Upper lobe of left lung (tissue), 6 donors: ENCODE measurements at places on chromosomes 13 and 19. TPM values are rescaled to one million over a fixed set of nuclear protein-coding genes. Genes with fewer than 3 reads are reported as not detected.

The ACER1 gene
- total RNA-seq: not detected

- no peaks in the 10 kb centered on the region for H3K27me3 ChIP-seq
- no peak overlapping the region for H3K27ac ChIP-seq
- H3K4me3 ChIP-seq: no peak overlapping the region
- no peaks in the 10 kb centered on the region for H3K4me1 ChIP-seq
- DNase-seq: no peak
Measured at GRCh38 chr13:95793018-95793555, 116.1 kb downstream of the DNAJC3 start.

- DNase-seq: no peak
- no peak overlapping the region for H3K4me3 ChIP-seq
- no peaks in the 10 kb centered on the region for H3K36me3 ChIP-seq
- peaks cover 40% of the 10 kb centered on the region for H3K4me1 ChIP-seq
Measured at GRCh38 chr13:43054803-43055802, 31.7 kb downstream of the DNAJC15 start.

The ZNF468 gene
- total RNA-seq: 17.5 TPM

DNA sequence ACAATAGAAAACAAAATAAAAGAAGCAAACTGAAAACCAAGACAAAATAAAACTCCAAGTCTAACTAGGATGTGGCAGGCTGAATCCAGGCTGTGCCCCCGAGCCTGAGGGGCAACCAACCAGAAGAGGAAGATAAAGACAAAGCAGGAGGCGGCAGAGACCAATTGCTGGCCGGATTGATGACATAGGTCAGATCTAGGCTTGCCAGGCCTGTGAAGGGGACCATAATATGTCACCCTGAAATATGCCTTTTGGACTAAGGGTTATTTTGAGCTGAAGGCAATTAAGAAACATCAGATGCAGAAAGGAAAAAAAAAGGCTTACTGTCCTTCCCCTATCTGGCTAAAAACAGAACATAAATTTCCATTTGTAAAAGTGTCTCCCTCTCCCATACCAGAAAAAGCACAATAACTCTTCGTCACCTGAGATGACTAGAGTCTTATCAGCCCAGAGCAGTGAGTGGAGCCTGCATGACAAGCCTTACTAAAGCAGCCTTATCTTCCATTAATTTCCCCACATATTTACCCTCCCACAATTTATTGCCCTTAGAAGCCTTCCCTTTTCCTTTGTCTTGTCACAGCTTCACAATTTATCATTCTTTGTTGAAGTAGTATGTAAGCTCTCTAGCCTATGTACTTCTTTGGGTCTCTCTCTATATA, 22.8 kb downstream of the ATP8A2 start:
- no peaks in the 10 kb centered on the region for H3K4me1 ChIP-seq
- H3K4me3 ChIP-seq: no peak overlapping the region
- no peaks in the 10 kb centered on the region for H3K36me3 ChIP-seq
- no peak for DNase-seq
- H3K27me3 ChIP-seq: no peaks in the 10 kb centered on the region

DNA sequence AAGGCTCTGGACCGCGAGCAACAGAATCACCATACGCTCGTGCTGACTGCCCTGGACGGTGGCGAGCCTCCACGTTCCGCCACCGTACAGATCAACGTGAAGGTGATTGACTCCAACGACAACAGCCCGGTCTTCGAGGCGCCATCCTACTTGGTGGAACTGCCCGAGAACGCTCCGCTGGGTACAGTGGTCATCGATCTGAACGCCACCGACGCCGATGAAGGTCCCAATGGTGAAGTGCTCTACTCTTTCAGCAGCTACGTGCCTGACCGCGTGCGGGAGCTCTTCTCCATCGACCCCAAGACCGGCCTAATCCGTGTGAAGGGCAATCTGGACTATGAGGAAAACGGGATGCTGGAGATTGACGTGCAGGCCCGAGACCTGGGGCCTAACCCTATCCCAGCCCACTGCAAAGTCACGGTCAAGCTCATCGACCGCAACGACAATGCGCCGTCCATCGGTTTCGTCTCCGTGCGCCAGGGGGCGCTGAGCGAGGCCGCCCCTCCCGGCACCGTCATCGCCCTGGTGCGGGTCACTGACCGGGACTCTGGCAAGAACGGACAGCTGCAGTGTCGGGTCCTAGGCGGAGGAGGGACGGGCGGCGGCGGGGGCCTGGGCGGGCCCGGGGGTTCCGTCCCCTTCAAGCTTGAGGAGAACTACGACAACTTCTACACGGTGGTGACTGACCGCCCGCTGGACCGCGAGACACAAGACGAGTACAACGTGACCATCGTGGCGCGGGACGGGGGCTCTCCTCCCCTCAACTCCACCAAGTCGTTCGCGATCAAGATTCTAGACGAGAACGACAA, 1.8 kb downstream of the PCDH17 start:
- peak overlapping the region; percentile 57 for H3K4me3 ChIP-seq
- DNase-seq: peak; percentile 33
- H3K36me3 ChIP-seq: no peaks in the 10 kb centered on the region
- H3K27me3 ChIP-seq: no peaks in the 10 kb centered on the region
- H3K27ac ChIP-seq: peak overlapping the region; percentile 82
- peaks cover 20% of the 10 kb centered on the region for H3K4me1 ChIP-seq

DNA sequence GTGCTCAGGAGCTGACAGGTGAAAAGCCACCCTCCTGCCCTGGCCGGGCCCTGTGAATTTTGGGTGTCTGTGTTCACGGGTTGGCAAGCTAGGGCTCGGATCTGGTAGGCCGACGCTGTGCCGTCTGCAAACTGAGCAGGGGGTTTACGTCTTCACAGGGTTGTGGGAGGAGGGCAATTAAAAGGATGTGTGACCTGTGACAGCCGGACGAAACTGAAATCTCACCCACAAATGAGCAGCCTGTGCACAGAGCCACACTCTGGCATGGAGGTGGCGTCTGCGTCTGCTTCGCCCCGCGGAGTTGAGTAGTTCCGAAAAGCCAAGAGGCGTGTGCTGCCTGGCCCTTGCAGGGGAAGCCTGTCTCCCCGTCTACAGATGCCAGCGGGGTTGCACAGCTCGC, 117.3 kb downstream of the KDM4B start:
- DNase-seq: no peak
- H3K36me3 ChIP-seq: peaks cover 2% of the 10 kb centered on the region
- no peak overlapping the region for H3K4me3 ChIP-seq
- H3K4me1 ChIP-seq: peaks cover 6% of the 10 kb centered on the region
- H3K27ac ChIP-seq: no peak overlapping the region
- no peaks in the 10 kb centered on the region for H3K27me3 ChIP-seq

GRCh38 chr13:28093881-28094280, 6.5 kb downstream of the FLT3 start:
- H3K4me3 ChIP-seq: no peak overlapping the region
- no peaks in the 10 kb centered on the region for H3K36me3 ChIP-seq
- no peaks in the 10 kb centered on the region for H3K4me1 ChIP-seq
- no peak for DNase-seq
- no peak overlapping the region for H3K27ac ChIP-seq

DNA sequence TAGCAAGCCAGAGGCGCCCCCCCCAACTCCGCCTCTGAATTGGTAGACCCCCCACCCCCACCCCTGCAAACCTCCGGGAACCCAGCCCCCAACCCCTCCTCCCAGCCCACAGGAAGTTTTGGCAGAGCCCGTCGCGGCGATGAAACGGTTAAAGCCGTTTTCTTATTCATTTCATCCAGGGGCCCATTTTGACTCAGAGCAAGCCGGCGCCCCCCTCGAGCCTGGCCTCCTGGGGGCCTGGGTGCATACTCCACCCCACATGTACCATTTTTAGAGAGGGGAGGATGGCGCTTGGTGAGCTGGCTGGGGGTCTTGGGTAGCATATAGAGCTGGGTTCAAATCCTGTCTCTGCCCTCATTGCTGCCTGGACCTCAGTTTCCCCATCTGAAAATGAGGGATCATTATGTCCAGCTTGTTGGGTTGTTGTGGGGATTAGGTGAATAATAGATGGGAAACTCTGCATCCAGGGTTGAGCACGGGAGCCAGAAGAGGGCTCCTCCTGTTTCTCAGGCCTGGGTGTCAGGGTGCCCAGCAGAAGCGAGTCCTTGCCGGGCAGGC, 7.9 kb upstream of the JUNB start:
- no peaks in the 10 kb centered on the region for H3K27me3 ChIP-seq
- peaks cover 86% of the 10 kb centered on the region for H3K4me1 ChIP-seq
- H3K4me3 ChIP-seq: peak overlapping the region; percentile 52
- H3K27ac ChIP-seq: peak overlapping the region; percentile 100

GRCh38 chr13:29125934-29126424, 305.8 kb downstream of the MTUS2 start:
- no peaks in the 10 kb centered on the region for H3K36me3 ChIP-seq
- no peaks in the 10 kb centered on the region for H3K27me3 ChIP-seq
- H3K4me3 ChIP-seq: no peak overlapping the region
- DNase-seq: no peak

- H3K27ac ChIP-seq: no peak overlapping the region
- no peaks in the 10 kb centered on the region for H3K4me1 ChIP-seq
- H3K27me3 ChIP-seq: no peaks in the 10 kb centered on the region
- no peak overlapping the region for H3K4me3 ChIP-seq
- DNase-seq: no peak
Measured at GRCh38 chr13:99867535-99868257, 103.9 kb downstream of the ZIC5 start.

The NPHS1 gene
- total RNA-seq: not detected

The ITGBL1 gene
- 31.5 TPM for total RNA-seq

- peaks cover 2% of the 10 kb centered on the region for H3K36me3 ChIP-seq
- no peaks in the 10 kb centered on the region for H3K27me3 ChIP-seq
- H3K27ac ChIP-seq: peak overlapping the region; percentile 85
- peaks cover 27% of the 10 kb centered on the region for H3K4me1 ChIP-seq
- no peak for DNase-seq
- peak overlapping the region; percentile 44 for H3K4me3 ChIP-seq
Measured at GRCh38 chr19:3047496-3048189, 14.7 kb downstream of the TLE5 start.

- H3K4me1 ChIP-seq: no peaks in the 10 kb centered on the region
- no peak overlapping the region for H3K4me3 ChIP-seq
- no peak overlapping the region for H3K27ac ChIP-seq
- H3K36me3 ChIP-seq: no peaks in the 10 kb centered on the region
- DNase-seq: no peak
- no peaks in the 10 kb centered on the region for H3K27me3 ChIP-seq
Measured at GRCh38 chr13:65921933-65922332, 1308.2 kb downstream of the PCDH9 start.

- peak within 1 kb of the TSS; percentile 82 for H3K27ac ChIP-seq
- DNase-seq: no peak
- H3K36me3 ChIP-seq: peaks cover 12% of the 10 kb centered on the region
- H3K4me3 ChIP-seq: peak within 1 kb of the TSS; percentile 64
- H3K27me3 ChIP-seq: peaks cover 37% of the 10 kb centered on the region
Measured at GRCh38 chr19:10289836-10290356, at the start of gene ICAM5. Gene ICAM5, plus strand, starts transcription at chr19:10289952. Its CDS starts 92 bp downstream, at chr19:10290044.

- H3K27ac ChIP-seq: peak overlapping the region; percentile 72
- H3K4me1 ChIP-seq: peaks cover 52% of the 10 kb centered on the region
- H3K27me3 ChIP-seq: no peaks in the 10 kb centered on the region
- H3K4me3 ChIP-seq: no peak overlapping the region
- peak; percentile 64 for DNase-seq
Measured at GRCh38 chr19:5947435-5947834, 30.5 kb downstream of the RANBP3 start.

GRCh38 chr19:6018786-6019185, 40.8 kb upstream of the RANBP3 start:
- H3K27me3 ChIP-seq: no peaks in the 10 kb centered on the region
- H3K4me1 ChIP-seq: peaks cover 13% of the 10 kb centered on the region
- no peaks in the 10 kb centered on the region for H3K36me3 ChIP-seq
- no peak overlapping the region for H3K27ac ChIP-seq
- no peak overlapping the region for H3K4me3 ChIP-seq
- no peak for DNase-seq

DNA sequence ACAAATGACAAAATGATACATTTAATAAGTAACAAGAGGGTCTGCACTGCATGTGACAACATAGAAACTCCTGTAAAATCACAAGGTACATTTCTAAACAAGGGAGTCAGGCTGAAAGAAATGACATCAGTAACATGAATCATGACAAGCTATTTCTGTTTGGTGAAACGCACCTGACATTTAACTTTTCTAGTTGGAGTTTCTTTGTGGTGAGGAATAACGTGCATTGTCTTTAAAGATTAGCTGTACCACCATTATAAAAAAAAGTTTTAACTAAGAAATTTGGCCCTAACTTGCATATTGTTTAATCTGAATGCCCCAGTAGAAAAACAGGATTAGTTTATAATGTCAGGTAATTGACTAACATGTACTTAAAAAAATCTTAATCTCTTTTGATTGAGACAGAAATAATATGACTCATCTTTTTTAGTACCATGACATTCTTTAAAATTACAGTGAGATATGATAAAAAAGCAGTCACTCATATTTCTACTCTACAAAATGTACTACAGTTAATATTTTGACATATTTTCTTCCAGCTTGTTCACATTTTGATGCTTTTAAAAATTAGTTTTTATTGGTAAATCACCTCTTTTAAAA, 418.2 kb downstream of the KLF12 start:
- peaks cover 5% of the 10 kb centered on the region for H3K4me1 ChIP-seq
- no peak overlapping the region for H3K4me3 ChIP-seq
- DNase-seq: no peak
- no peaks in the 10 kb centered on the region for H3K27me3 ChIP-seq
- H3K27ac ChIP-seq: peak overlapping the region; percentile 64

The ODAD3 gene
- total RNA-seq: 5.0 TPM

The FPR1 gene
- 105 TPM for total RNA-seq

DNA sequence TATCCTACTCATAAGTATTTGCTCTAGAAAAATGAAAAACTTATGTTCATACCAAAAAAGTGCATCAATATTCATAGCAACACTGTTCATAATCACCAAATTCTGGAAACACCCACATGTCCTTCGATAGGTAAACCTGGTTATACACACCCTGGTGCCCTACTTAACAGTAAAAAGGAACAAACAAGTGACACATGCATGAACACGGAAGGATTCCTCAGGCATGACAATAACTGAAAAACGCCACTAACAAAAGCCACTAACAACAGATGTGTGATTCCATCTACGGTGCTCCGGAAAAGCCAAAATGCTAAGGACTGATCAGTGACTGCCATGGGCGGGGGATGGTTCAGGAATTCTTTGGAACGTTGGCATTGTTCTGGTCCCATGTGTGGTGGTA, 65.5 kb downstream of the STK24 start:
- no peaks in the 10 kb centered on the region for H3K27me3 ChIP-seq
- no peak overlapping the region for H3K4me3 ChIP-seq
- H3K36me3 ChIP-seq: no peaks in the 10 kb centered on the region
- DNase-seq: no peak

- no peaks in the 10 kb centered on the region for H3K27me3 ChIP-seq
- H3K36me3 ChIP-seq: no peaks in the 10 kb centered on the region
- H3K4me3 ChIP-seq: no peak overlapping the region
- DNase-seq: no peak
- H3K4me1 ChIP-seq: no peaks in the 10 kb centered on the region
- H3K27ac ChIP-seq: no peak overlapping the region
Measured at GRCh38 chr13:22064854-22065620, 394.2 kb downstream of the FGF9 start.

The APOC1 gene
- 656 TPM for total RNA-seq

The NEK5 gene
- total RNA-seq: 2.2 TPM

GRCh38 chr13:46796129-46796514, 839 bp downstream of the ESD start:
- H3K27ac ChIP-seq: peak overlapping the region; percentile 95
- H3K4me1 ChIP-seq: peaks cover 21% of the 10 kb centered on the region
- peaks cover under 1% of the 10 kb centered on the region for H3K36me3 ChIP-seq
- H3K27me3 ChIP-seq: no peaks in the 10 kb centered on the region
- no peak for DNase-seq
- H3K4me3 ChIP-seq: peak overlapping the region; percentile 66
